ENCODE measurements at places on chromosomes 5 and 9.

GRCh38 chr9:749716-750115 is 91.8 kb upstream of the DMRT1 start:
- DNase-seq = peak; percentile 26

- DNase-seq = no peak
Observed at GRCh38 chr5:179610903-179611265, 12.6 kb downstream of the HNRNPH1 start.

- no peak for DNase-seq
Observed at GRCh38 chr9:137315581-137316011, 13.5 kb upstream of the NRARP start.

DNA sequence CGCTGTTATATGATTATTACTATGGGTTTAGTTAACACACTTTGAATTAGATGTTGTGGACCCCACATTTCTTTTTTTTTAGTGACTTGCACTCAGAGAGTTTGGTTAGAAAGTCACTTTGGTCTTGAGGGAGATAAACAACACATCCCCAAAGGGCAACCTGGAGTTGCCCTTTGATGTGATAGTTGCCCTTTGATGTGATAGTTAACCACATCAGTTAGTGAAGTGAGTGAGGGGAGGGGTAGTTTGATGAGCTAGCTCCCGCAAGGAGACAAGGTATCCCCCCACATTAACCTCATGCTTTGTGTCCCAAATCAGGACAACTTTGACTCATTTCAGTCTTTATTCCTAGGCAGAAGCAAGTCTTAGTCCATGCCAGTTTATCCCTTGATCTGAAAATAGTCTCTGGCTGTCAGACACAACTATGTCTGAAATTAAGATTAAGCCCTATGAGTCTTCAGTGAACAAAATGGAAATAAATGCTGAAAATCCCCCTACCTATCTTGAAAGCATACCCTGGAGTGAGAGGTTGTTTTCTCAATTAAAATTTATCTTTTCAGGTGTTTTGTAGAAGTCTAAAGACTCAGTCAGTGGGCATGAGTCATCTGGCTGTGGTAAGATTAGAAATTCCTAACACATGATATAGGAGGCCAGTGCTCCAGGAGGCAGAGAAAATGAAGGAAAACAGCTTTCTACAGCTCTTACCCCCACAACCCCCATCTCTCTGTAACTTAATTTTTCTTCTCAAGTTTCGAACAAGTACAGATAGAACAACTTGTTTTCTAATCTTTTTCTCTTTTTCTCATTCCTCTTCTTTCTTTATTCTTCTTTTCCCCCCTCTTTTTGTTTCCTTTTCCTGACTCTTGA is 208.9 kb upstream of the DMRTA1 start:
- DNase-seq = peak; percentile 21

- DNase-seq = no peak
Observed at GRCh38 chr5:151097061-151097460, 16.2 kb upstream of the TNIP1 start.

DNA sequence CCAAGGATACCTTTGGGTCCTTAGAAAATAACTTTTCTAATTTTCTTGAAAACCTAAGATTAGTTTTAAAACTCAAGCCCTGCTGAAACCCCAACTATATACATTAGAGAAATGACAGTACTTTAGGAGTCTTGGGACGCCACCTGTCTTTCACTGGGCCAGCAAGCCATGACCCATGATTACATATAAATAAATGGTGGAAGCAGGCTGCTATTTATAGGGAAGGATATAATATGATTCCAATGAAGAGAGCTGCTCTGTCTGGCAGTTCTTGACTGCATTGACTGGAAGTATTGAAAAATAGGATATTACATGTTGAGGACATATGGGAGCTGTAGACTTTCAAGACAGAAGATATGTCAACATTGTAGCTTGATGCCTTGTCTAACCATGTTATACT is 7.3 kb downstream of the JMY start:
- DNase-seq = no peak

- DNase-seq = no peak
Observed at GRCh38 chr5:177483994-177484901, 10.8 kb upstream of the DBN1 start.

DNA sequence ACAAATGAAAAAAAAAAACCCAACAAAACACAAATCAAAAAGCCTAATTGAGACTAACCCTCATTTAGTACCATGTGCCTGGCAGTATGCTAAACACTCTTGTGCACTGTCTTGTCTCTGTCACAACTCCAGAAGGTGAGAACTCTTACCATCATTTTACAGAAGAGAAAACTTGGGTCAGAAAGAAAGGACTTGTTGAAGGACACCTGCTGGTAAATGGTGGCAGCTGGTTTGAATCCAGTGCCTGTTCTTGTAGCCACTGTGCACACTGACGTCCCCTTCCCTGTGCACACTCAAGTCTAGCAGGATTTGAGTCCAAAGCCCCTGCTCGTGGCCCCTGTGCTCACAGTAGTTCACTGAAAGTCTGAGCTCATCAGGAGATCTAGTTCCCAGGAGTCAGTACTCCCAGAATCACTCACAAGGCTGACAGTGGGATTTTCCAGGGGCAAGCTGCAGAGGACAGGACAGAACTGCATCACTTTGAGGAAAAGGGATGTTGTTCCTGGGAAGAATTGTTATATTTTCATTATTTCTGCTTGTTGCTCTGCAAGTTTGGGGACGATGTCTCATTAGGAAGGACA is 43.0 kb upstream of the HSD17B4 start:
- peak; percentile 28 for DNase-seq

DNA sequence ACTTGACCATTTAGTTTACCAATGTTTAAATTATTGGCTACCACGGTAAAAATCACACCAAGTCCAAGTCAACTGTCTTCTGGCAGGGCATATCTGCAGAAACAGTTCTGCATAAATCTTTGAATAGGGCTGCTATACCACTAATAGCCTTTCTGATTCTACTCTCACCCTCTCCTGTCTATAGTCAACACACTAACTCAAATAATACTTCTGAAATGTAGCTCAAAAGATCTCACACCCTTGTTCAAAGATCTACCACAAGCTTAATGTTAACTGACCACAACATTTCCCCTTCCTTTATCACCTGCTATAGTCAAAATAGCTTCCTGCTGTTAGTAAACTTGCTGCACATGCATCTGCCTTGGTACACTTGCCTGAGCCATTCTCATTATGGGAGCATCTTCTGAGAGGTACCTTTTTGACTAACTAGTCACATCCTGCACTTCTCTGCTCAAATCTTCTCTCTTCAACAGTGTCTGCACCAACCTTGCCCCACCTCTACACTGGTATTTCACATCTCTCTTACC is 319.4 kb downstream of the CDH10 start:
- no peak for DNase-seq

Data from CD4-positive, alpha-beta T cell treated with Interleukin-10 for 1 hour (primary cell).